Effector memory CD8-positive, alpha-beta T cell (primary cell): ENCODE measurements at places on chromosomes 1 and 21.

- DNase-seq = no peak
These were observed 5.4 kb downstream of the GBP7 start for GRCh38 chr1:89170170-89171066.

DNA sequence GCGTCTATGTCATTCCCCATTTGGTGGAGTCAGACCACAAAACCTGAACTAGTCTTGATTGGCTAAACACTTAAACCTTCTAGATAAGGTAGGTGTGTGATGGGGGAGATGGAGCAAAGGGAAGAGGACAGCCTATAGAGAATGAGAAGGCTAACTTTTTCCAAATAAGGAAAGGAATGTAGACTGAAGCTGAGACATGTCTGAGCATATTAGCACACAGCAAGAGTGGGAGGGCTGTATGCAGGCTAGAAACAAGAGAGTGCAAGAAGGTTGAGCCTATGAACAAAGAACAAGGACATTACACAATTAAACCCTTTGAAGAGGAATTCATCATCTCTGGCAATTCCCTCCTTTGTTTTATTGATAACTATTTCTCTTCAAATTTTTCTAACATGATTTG is 89.2 kb upstream of the OLFM3 start:
- no peak for DNase-seq

- DNase-seq = peak; percentile 39
These were observed 56.8 kb downstream of the ZBTB17 start for GRCh38 chr1:15918962-15919715.

DNA sequence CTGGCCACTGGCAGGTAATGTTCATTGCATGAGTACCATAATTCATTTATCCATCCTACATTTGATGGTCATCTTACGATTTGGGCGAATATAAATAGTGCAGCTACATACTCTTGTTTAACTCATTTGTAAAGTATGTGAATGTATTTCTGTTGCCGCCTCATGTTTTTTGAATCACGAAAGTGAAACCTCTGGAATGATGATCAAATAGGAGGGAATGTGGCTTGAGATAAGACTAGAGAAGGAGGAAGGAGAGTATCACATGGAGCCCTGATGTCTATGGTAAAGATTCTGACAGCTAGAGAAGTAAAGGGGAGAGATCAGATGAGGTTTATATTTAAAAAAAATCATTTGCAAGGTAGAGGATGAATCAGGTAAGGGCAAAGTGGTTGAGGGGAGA is 8.0 kb downstream of the MRPS14 start:
- no peak for DNase-seq

DNA sequence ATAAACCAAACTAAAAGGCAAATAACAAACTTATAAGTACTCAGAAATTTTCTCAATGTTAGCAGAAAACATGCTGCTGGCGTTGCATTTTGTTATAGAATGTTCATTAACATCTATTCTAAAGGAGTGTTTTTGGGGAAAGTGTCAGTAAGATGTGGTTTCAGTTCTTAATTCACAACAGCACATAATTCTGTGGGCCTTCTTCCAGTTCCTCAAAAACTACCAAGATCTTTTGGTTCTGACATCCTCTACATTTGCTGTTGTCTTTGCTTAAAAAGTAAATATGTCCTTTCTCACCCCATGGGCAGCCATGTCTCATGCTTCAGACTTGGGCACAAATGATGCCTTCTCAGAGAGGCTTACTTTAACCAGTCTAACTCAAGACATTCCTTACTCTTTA is 152.5 kb downstream of the CDC7 start:
- DNase-seq = no peak

DNA sequence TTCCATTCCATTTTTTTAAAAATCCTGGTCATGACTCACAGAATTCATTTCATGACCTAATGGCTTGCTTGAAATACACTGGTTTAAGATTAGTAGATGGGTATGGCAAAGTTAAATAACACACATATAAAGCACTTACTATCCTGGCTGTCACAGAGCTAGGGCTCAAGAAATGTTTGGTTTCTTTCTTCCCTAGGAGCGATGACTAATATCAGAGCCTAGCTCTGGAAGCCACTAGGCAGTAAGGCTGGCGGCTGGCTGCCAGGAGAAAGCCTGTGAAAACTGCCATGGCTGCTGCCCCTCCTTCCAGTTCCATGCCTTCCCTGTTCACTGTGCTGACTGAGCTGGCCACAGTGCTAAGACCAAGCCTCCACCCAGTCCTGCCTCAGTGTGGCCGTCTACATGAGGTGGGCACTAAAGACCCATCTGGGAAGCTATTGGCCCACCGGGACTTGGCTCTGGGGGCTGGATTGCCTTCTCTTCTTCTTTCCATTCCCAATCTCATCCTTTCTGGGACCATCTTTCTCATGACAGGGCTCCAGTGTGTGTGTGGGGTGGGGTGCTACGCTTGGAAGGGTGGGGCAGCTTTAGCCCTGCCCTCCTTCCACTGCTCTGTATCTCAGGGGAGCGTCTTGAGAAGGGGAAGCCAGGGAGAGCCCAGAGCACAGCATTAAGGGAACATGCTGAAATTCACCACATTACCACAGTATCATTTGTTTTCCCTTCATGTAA is 10.8 kb upstream of the ASCL5 start:
- no peak for DNase-seq

- no peak for DNase-seq
These were observed 611.1 kb downstream of the AJAP1 start for GRCh38 chr1:5265438-5266075.

DNA sequence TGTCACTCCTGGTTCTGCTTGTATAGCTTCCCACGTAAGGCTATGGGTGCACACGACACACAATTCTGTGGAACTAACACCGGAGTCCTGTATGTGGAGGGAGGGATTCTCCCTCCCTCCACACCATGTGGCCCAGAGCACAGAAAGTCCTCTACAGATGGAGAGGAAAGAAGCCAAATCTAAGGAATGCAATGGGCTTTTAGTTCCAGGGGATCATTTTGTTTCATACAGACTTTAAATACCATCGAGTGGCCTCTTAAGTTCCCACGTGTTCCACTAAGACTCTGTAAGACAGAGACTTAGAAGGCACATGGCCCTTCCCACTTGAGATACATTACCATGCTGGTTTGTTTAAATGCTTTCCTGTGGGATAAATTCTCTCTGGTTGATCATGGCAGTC is 156.0 kb downstream of the TGFB2 start:
- DNase-seq = no peak

- DNase-seq = peak; percentile 75
These were observed 581 bp downstream of the SSU72 start for GRCh38 chr1:1573843-1574720.

GRCh38 chr1:44053394-44053793 is 22.1 kb upstream of the SLC6A9 start:
- no peak for DNase-seq

GRCh38 chr1:234188454-234188792 is 184.8 kb upstream of the COA6 start:
- DNase-seq = no peak

- no peak for DNase-seq
These were observed 119.9 kb downstream of the MAST2 start for GRCh38 chr1:45923343-45923742.

DNA sequence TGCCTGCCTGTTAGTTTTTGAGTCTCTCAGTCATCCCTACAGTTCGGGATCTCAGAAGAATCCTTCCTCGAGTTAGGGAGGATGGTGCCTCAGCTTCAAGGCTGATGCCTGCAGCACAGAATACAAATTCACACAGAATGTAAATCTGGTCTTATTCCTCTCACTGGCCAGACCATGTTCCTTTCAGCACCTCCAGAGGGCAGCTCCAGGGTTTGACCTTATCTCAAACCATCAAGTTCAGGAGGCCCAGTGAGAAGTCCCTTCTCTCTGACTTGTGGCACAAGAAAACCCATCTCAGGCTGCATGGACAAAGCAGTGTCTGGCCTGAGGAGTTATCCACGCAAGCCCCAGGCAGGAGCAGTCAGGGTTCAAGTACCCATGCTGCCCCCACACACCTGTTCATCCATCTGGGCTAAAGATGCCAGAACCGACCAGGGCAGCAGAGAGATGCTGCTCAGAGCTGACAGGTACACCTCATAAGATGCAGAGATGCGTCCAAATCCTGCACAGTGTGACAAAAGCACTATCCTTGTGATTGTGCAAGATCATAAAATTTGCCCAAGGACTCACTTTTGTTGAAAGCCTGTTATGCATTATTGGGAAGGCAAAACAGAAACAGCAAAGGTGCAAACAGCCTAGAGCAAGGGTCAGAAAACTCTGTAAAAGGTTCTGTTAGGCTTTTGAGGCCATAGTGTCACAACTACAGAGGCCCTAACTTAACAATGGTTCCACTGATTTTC is 49.8 kb downstream of the BCAR3 start:
- DNase-seq = no peak

- peak; percentile 62 for DNase-seq
These were observed 70.4 kb upstream of the TARDBP start for GRCh38 chr1:10941891-10942541.
